IMR-90 (cell line): ENCODE measurements at places on chromosomes 3 and 15. TPM values are rescaled to one million over a fixed set of nuclear protein-coding genes. Genes with fewer than 3 reads are reported as not detected.

FBN1 gene
- 283 and 326 TPM in 2 replicates for total RNA-seq

TMEM39A gene
- 88.6 and 117 TPM in 2 replicates for total RNA-seq

SH3GL3 gene
- total RNA-seq = not detected in 2 replicates

ARHGEF26 gene
- 2.0 and 3.1 TPM in 2 replicates for total RNA-seq

CBLB gene
- total RNA-seq = 20.1 and 28.6 TPM in 2 replicates

CCR4 gene
- total RNA-seq = not detected in 2 replicates
